Naive thymus-derived CD8-positive, alpha-beta T cell (primary cell): ENCODE measurements at places on chromosomes 5 and 9. TPM values are rescaled to one million over a fixed set of nuclear protein-coding genes. Genes with fewer than 3 reads are reported as not detected.

DNA sequence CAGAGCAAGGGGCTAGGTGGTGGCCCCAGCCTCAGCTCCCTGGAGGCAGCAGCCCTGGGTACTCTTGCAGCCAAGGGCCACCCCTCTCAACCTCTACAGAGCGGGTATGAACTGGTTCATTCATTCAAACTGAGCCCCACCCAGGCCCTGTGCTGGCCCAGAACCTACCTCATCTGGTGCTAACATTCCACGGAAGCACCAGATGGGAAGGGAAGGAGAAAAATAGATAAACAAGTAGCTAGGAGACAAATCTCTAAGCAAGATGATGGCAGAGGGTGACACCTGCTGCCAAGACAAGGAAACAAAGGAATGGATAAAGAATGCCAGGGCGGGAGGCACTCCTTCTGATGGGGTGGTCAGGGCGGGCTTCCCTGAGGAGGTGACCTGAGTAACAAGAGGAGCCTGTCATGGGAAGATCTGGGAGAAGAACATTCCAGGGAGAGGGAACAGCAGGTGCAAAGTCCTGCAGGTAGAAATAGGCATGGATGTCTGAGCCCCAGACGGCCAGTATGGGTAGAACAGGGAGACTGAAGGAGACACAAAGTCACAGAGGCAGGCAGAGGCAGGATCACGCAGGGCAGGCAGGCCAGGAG is 6.1 kb downstream of the ST6GALNAC4 start:
- H3K27ac ChIP-seq: peak overlapping the region; percentile 87
- peaks cover 5% of the 10 kb centered on the region for H3K36me3 ChIP-seq
- peak overlapping the region; percentile 56 for H3K4me3 ChIP-seq
- H3K4me1 ChIP-seq: peaks cover 18% of the 10 kb centered on the region
- no peaks in the 10 kb centered on the region for H3K27me3 ChIP-seq

DNA sequence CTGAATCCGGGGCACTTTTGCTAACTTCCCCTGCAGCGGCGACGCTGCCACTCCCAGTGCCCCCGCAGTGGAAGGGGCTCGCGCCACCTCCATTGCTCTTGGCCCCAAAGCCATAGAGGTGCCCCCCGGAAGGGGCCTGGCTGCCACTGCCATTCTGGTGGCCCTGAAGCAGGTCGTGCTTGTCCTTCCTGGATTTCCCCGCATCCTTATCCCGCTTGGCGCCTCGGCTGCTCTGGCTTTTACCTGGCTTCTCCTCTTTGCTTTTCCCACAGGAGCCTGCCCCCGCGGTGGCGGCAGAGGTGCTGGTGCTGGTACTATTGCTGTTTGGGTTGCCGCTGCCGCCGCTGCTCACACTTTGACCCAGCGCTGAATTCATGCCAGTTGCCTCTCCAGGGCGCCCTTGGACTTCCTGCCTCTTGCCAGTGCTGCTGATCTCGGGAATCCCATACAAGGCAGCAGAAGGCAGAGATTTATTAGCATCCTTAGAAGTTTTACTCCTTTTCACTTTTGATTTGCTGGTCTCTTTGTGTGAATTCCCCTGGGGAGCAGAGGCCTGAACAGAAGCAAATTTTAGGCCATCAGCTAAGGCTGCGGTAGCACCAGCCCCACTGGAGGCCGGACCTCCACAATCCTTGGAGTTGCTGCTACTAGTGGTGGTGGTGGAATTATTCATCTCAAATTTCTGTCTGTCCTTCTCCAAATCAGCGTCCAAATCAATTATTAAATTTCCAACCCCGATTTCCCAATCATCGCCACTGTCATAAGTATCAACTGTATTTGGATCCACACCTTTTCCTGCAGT is 2.1 kb downstream of the ZNF608 start:
- no peak overlapping the region for H3K27ac ChIP-seq
- no peaks in the 10 kb centered on the region for H3K36me3 ChIP-seq
- no peak overlapping the region for H3K4me3 ChIP-seq
- H3K27me3 ChIP-seq: peaks cover 45% of the 10 kb centered on the region
- no peak for DNase-seq

The NIPAL4 gene
- total RNA-seq: 0.26 TPM

DNA sequence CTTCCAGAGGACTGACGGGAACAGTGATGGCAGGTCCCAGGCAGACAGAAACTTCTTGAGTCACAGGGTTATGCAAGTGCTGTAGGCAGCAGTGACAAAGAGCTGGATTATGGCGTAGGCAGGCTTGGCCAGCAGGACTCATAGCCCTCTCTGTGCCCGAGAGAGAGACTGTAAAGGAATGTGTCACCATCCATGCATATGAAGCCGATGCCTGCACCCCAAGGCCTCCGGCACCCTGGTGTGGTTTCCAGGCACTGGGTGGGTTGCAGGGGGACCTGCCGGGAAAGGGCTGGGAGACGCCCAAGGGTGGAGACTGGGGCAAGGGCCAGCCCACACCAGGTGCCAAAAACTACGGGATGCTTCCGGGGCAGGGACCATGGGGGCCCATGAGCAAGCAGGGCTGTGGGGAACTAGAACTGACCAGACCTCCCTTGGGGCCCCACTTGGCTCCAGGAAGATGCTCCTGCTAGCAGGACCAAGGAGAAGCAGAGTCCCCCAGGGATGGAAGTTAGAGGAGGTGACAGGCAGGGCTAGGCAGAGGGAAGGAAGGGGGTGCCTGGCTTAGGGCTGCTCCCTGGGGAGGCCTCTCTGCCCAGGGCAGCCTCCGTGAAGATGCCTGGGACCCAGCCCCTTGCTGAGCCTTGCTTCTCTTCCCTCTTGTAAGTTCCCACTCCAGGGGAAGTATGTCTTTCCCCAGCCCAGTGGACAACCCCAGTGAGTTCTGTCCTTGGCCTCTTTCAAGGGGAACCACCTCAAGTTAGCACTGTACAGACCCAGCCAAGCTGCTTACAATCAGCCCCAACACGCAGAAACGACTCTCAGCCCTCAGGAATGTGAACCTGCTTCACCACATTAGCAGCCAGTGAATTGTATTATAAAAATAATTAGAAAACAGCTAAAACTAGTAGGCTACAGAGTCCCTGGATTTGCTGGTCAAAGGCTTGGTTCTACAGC is 10.5 kb upstream of the IPPK start:
- no peaks in the 10 kb centered on the region for H3K36me3 ChIP-seq
- no peak overlapping the region for H3K4me3 ChIP-seq
- DNase-seq: no peak
- H3K4me1 ChIP-seq: no peaks in the 10 kb centered on the region
- no peaks in the 10 kb centered on the region for H3K27me3 ChIP-seq
- H3K27ac ChIP-seq: peak overlapping the region; percentile 86

DNA sequence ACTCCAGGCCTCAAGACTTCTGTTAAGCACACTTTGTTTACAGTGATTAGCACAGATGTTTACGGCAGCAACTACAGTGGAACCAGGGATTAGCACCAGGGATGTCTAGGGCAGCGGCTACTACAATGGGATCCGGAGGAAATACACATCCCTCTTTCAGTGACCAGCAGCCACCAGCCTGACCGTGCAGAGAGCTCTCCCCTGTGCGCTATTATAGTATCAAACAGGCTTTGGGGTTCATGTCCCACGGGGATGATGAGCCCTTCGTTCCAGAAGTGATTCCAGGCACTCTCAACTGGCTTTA is 21.5 kb downstream of the GFPT2 start:
- no peak overlapping the region for H3K27ac ChIP-seq
- no peak overlapping the region for H3K4me3 ChIP-seq
- H3K4me1 ChIP-seq: no peaks in the 10 kb centered on the region
- no peaks in the 10 kb centered on the region for H3K36me3 ChIP-seq
- peaks cover 10% of the 10 kb centered on the region for H3K27me3 ChIP-seq

DNA sequence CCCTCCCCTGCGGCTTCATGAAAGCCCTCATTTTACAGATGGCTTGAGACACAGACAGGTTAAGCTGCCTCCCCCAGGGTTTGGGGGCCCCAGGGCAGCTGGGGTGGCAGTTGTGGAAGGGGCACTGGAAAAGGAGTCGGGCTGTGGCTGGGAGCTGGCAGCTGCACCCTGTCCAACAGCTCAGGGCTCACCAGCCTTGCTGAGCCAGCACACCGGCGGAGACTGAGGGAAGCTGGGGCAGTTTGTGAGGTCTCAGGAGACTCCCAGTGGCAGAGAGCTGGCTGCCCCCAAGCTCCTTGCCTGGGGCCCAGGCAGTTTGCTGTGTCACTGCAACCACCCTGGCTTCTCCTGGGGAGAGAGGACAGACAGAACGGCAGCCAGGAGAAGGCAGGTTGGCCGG is 34.8 kb upstream of the RAPGEF1 start:
- H3K27me3 ChIP-seq: peaks cover 45% of the 10 kb centered on the region
- no peak overlapping the region for H3K27ac ChIP-seq
- no peak for DNase-seq
- H3K4me1 ChIP-seq: no peaks in the 10 kb centered on the region
- H3K4me3 ChIP-seq: no peak overlapping the region
- no peaks in the 10 kb centered on the region for H3K36me3 ChIP-seq

The TEX48 gene
- not detected for total RNA-seq

- H3K4me3 ChIP-seq: no peak overlapping the region
- H3K36me3 ChIP-seq: peaks cover 18% of the 10 kb centered on the region
- H3K4me1 ChIP-seq: peaks cover 7% of the 10 kb centered on the region
- no peaks in the 10 kb centered on the region for H3K27me3 ChIP-seq
- no peak overlapping the region for H3K27ac ChIP-seq
Measured at GRCh38 chr5:148374690-148375360, 8.9 kb upstream of the FBXO38 start.

The LPAR1 gene
- not detected for total RNA-seq

- no peak for DNase-seq
- no peaks in the 10 kb centered on the region for H3K27me3 ChIP-seq
- no peak overlapping the region for H3K27ac ChIP-seq
- no peaks in the 10 kb centered on the region for H3K36me3 ChIP-seq
Measured at GRCh38 chr5:44246986-44247385, 142.2 kb downstream of the FGF10 start.

GRCh38 chr5:66013397-66013796 is 87.0 kb downstream of the ERBIN start:
- H3K27ac ChIP-seq: no peak overlapping the region
- H3K27me3 ChIP-seq: no peaks in the 10 kb centered on the region
- H3K4me3 ChIP-seq: no peak overlapping the region
- no peak for DNase-seq
- H3K36me3 ChIP-seq: no peaks in the 10 kb centered on the region
- peaks cover 60% of the 10 kb centered on the region for H3K4me1 ChIP-seq
